ENCODE measurements at places on chromosomes 4 and X.
A peak's percentile ranks its signal among the peaks of the same experiment; 100 is the strongest.

GRCh38 chr4:157128395-157128794 lies 52.4 kb downstream of the GLRB start:
- no peak for DNase-seq

DNA sequence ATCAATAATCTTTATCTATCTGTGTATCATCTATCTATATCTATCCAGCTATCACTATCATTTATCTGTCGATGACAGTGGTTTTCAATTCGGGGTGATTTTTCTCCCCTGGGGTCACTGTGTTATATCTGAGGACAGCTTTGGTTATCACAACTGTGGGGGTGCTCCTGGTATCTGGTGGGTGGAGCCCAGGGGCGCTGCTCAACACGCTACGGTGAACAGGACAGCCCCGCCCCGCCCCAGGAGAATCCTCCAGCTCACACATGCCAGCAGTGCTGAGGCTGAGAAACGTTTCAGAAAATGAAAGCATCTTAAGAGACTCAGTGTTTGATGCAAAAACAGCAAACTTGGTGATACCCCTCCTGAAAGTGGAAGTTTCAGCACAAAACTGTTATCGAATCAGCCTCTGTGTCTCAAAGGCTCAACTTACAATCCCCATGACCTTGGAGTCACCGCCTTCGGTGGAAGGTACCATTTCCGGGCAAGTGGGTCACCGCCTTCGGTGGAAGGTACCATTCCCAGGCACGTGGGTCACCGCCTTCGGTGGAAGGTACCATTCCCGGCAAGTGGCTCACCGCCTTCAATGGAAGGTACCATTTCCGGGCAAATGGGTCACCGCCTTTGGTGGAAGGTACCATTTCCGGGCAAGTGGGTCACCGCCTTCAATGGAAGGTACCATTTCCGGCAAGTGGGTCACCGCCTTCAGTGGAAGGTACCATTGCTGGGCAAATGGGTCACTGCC lies 315.3 kb downstream of the DHRSX start:
- DNase-seq: no peak

GRCh38 chrX:44459501-44459900 lies 83.2 kb downstream of the FUNDC1 start:
- no peak for DNase-seq

- DNase-seq: no peak
These were observed 13.0 kb downstream of the SEPTIN11 start for GRCh38 chr4:76962406-76963130.

DNA sequence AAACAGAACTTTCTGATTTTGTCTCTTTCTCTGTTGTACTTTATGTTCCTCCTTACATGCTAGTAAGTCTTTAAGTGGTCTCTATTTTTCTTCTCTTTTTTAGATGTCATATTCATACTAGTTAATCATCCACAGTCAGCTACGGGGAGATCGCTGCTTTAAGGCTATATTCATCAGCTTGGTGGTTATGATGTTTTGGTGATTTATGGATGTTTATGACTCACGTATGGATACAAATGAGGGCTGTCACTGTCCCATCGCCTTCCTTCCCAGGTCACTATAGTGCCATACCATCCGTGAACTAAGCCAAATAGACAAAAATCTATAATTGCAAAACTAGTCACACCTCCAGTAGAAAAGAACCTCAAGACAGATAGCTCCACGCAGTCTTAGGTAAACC lies 296.8 kb upstream of the AADAT start:
- DNase-seq: no peak

GRCh38 chrX:150958177-150958576 lies 25.0 kb upstream of the HMGB3 start:
- no peak for DNase-seq

DNA sequence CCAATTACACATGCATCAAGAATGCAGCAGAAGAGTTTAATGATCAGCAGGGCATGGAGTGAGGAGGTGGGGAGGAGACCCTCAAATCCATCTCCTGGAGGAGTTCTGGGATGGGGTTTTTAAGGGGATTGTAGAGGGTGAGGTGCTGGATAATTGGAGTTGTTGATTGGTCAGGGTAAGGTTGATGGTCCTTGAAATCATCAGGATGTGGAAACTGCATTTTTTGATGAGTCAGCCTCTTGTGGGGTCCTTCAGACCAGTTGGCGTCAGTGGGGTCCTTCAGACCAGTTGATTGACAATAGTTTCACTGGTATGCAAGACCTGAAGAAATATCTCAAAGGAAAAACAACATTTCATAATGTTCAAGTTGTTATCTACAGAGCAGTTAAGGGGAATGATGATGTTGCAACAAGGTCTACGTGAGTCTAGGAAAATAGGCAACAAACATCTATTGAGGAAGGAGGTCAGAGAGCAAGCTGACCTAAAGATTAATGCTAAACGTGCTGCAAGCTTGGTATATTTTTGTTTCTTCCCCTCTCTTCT lies 88.3 kb downstream of the NRK start:
- no peak for DNase-seq

DNA sequence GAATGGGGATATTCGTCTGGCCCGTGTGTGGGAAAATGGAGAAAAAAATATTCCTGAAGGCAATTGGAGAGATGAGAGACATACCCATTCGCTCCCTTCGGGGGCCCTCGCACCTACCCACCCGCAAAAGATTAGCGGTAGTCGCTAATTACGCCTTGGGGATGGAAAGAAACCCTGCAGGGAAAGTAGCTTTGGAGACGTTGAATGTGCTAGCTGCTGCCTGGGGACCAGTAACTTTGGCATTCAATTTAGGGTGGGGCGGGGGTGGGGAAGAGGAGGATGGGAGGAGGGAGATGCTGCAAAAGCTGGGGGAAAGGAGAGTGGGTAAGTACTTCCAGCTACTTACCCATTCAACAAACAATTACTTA lies 407 bp upstream of the ZC4H2 start:
- DNase-seq: no peak

- DNase-seq: peak; percentile 2
These were observed 32.7 kb upstream of the MAGED1 start for GRCh38 chrX:51860679-51861078.

DNA sequence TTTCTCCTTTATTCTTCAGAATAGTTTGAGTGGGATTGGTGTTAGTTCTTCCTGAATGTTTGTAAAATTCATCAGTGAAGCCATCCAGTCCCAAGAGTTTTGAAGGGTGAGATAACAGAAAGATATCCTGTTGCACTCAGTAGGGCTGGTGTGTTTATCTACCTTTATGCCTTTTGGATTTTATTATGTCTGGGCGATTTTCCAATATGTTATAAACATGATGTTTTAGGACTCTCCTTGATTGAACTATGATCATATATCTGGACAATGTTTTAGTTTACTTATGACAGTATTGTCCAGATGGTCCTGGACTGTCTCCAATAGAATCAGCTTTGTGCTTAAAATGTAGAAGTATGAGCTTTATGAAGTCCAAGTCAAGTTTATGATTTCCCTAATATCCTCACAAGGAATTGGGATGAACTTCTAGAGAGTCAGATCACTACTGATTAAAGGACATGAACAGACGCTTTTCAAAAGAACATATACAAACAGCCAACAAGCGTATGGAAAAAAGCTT lies 77.6 kb upstream of the ITM2A start:
- DNase-seq: no peak

GRCh38 chr4:22593933-22594332 lies 78.1 kb upstream of the ADGRA3 start:
- DNase-seq: no peak
